ENCODE measurements at places on chromosomes 2 and 18.

GRCh38 chr2:203143391-203143790 lies 95.4 kb upstream of the CYP20A1 start:
- DNase-seq = no peak

GRCh38 chr2:141195087-141195486 lies 935.7 kb downstream of the LRP1B start:
- no peak for DNase-seq

DNA sequence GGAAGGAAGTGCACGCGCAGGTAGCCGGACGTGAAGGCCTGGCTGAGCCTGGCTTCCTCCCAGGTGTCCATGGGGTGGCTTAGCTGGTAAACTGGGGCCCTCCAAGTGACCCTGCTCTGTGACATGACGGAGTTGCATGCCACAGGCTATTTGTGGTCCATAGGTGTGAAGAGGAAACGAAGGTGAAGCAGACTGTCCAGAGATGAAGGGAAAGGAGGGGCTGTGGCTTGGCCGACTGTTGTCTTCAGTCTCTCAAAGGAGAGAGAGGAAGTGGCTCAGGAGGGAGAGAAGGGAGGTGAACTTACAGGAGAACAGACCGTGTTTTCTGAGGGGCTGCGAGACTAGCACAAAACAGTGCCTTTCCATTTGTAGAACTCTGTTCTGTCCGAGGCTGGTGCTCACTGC lies 19.3 kb downstream of the INPP5D start:
- no peak for DNase-seq

DNA sequence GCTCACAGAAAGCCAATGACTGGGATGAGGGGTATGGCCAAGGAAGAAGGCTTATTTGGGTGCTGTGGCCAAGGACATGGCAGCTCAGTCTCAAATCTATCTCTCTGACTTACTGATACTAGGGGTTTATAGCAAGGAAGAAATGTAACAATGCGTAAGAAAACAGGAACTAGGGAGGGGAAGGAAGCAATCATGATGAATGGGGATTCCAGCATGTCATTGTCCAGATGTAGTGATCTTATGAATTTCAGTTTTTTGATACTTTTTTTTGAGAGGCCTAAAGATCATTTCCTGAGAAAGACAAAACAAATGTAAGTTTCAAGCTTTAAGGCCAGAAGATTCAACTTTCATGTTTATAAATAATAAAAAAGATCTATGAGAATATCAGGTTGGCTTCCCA lies 298.6 kb upstream of the FAM98A start:
- no peak for DNase-seq

- no peak for DNase-seq
Observed at GRCh38 chr2:233076749-233077148, 16.6 kb downstream of the INPP5D start.

Data from right lung (tissue), 10 donors.